ENCODE measurements at places on chromosomes 3 and 15.
A peak's percentile ranks its signal among the peaks of the same experiment; 100 is the strongest.

- DNase-seq, result no peak
Measured at GRCh38 chr3:66411961-66412887, 88.6 kb downstream of the LRIG1 start.

- DNase-seq, result peak; percentile 32
Measured at GRCh38 chr15:85282504-85283115, 97.8 kb upstream of the AKAP13 start.

GRCh38 chr15:84741121-84741520, 7.3 kb upstream of the ZNF592 start:
- DNase-seq, result no peak

- peak; percentile 53 for DNase-seq
Measured at GRCh38 chr3:99319450-99319849, 318.9 kb upstream of the COL8A1 start.

- DNase-seq, result no peak
Measured at GRCh38 chr3:124033360-124034015, 41.6 kb upstream of the ROPN1 start.

- DNase-seq, result no peak
Measured at GRCh38 chr15:52486003-52486996, 42.4 kb downstream of the MYO5A start.

GRCh38 chr3:55571913-55572312, 84.8 kb upstream of the WNT5A start:
- DNase-seq, result no peak

- DNase-seq, result no peak
Measured at GRCh38 chr3:150006794-150007193, 36.1 kb upstream of the PFN2 start.

DNA sequence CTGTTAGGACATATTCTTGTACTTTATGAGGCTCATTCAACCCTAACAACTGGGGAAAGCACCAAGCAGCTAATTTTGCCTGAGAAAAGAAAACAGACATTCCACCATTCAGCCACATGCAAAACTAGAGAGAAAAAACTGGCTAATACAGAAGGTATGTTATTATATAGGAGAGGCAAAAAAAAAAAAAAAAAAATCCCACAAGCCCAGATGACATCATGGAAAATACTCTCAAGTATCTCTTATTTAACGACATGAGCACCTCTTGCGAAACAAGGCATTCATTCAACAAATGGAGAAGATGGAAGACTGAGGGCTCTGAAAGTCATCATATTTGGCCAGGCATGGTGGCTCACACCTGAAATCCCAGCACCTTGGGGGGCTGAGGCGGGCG, 61.5 kb downstream of the PRICKLE2 start:
- DNase-seq, result peak; percentile 85

- peak; percentile 49 for DNase-seq
Measured at GRCh38 chr3:4720316-4721075, 227.3 kb downstream of the ITPR1 start.

DNA sequence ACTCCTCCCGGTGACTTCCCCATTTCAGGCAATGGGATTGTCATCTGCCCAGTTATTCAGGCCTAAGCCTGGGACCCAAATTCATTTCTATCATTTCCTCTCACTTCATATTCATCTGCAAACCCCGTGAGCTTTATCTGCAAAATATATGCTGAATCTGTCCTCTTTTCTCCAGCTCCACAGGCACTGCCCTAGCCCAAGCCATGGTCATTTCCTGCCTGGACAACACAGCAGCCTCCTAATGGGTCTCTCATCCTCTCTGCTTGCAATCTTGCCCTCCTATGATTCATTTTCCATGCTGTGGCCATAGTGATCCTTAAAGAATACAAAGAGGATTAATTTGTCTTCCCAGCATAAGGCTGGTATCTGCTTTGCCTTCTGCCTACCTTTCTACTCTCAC, 6.1 kb downstream of the RBP2 start:
- DNase-seq, result no peak

- DNase-seq, result no peak
Measured at GRCh38 chr3:102614021-102614569, 179.3 kb downstream of the ZPLD1 start.

DNA sequence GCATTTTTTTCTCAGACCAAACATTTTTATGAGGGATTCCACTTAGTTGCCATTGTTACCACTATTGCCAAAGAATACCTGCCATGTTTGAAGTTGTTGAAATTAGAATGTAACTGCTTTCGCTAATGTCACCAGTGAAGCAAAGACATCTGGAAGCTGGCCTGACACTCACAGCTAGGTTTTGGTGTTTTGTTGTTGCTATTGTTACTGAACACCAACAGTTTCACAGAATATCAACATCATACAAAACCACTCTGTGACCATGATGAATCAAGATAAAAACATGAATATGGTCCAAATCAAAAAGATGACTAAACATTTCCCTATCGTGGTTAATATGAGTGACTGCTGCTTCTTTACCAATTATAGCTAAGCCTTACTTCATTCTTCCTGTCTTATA, 6.9 kb upstream of the CFAP20DC start:
- DNase-seq, result peak; percentile 39

GRCh38 chr3:133509488-133509887, 64.0 kb upstream of the CDV3 start:
- no peak for DNase-seq

- DNase-seq, result no peak
Measured at GRCh38 chr3:191401775-191402357, 59.1 kb upstream of the PYDC2 start.

DNA sequence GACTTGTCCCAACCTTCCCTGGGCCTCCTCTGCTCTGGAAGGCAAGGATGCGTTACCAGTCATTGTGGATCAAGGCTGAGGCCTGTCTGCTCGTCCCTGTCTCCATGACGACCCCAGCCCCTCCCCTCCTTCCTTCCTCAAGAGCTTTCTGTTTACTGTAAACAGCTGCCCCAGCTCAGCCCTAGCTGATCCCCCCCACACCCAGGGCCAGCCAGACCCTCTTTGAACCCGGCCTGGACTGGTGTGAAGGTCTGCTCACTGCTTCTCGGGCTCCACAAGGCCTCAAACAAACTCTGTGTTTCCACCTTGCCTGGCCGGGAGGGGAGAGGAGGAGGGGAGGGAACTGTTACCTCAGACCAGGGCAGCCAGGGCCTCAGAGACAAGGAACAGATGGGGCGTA, 16.9 kb downstream of the VPS18 start:
- DNase-seq, result no peak

- no peak for DNase-seq
Measured at GRCh38 chr3:17074559-17074958, 189.8 kb downstream of the PLCL2 start.

DNA sequence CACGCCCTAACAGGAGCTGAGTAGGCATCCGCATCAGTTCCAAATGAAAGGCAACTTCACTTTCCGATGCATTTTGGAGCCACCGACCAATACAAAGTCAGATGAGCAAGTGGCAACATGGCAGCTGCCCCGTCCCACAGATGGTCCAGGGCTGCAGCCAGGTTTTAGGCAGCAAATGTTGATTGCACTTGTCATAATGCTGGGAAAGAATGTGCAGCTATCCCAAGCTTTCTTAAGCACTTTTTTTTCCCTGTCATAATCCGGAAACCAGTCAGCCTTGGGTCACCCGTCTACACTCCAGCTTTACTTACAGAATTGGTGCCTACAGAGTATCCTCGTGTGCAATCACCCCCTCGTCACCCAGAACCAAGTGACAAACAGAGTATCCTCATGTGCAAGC, 147.7 kb downstream of the CHSY1 start:
- DNase-seq, result no peak

DNA sequence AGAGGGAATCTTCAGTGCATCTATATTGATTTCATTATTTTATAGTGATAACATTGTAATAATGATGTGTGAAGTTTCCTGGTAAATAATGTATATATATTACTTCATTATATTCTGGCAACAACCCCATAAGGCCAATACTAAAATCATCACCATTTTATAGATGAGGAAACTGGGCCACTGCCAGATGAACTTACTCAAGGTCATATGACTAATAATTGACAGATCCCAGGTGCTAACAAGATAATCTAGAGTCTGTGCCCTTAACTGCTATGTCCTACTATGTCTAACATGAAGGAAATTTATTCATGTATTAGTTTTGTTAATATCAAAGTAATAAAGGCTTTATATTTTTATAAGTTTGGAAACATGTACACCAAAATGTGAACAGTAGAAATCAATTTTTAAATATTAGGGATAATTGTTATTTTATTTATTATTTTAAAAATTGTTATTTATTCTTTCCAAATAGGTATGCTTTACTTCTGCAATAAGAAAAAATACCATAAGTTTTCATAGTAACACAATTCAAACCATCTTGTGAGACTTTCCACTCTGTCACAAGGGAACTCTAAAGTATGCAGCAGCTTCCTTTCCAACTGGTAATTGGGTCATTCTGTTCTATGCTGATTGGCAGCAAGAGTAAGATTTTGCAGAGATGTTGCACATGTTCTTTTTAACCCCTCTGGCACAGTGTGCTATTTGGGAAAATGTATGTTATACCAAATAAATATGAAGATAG, 90.8 kb upstream of the CMC1 start:
- DNase-seq, result no peak

GRCh38 chr15:41309226-41309905, 23.0 kb downstream of the OIP5 start:
- DNase-seq, result no peak

DNA sequence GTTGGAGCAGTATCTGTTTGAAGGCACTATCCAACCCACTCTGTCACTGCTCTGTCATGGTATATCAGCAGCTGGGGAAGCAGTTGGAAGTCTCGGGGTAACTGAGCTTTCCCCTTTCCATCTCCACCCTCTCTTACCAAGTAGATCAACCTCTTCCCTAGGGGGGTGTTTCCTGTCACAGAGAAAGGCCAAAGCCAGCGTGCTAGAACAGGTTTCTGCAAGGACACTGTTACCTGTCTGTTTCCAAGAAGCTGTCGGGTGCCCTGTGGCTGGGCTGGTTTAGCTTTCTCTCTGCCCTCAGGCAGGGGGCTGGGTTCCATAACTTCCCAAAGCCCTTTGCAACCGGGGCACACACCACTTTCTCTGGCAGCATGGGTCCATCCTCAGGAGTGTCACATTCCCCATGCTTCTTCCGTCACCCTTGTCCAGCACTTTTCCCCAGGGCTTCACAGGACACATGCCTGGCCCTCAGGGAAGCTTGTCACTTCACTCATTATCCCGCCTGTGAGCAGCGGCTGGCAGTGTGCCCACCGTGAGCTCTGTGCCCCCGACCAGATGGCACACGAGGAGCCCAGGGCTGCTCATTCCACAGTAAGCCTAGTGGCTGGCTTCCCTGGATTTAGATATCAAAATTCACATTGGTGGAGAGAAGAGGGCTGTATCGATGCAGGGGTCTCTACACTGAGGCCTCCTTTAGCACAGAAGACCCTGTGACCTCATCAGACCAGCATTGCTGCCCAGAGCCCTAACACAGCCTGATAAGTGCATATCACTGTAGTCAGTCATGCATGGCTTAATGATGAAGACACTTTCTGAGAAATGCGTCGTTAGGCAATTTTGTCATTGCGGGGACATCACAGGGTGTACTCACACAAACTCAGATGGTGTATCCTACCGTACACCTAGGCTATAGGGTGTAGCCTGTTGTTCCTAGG, 205.8 kb downstream of the SLCO3A1 start:
- DNase-seq, result no peak

- no peak for DNase-seq
Measured at GRCh38 chr3:87398168-87398801, 121.9 kb upstream of the POU1F1 start.

GRCh38 chr3:53486961-53487654, 7.3 kb upstream of the CACNA1D start:
- no peak for DNase-seq

- no peak for DNase-seq
Measured at GRCh38 chr3:130757611-130758150, 11.1 kb upstream of the PIK3R4 start.

DNA sequence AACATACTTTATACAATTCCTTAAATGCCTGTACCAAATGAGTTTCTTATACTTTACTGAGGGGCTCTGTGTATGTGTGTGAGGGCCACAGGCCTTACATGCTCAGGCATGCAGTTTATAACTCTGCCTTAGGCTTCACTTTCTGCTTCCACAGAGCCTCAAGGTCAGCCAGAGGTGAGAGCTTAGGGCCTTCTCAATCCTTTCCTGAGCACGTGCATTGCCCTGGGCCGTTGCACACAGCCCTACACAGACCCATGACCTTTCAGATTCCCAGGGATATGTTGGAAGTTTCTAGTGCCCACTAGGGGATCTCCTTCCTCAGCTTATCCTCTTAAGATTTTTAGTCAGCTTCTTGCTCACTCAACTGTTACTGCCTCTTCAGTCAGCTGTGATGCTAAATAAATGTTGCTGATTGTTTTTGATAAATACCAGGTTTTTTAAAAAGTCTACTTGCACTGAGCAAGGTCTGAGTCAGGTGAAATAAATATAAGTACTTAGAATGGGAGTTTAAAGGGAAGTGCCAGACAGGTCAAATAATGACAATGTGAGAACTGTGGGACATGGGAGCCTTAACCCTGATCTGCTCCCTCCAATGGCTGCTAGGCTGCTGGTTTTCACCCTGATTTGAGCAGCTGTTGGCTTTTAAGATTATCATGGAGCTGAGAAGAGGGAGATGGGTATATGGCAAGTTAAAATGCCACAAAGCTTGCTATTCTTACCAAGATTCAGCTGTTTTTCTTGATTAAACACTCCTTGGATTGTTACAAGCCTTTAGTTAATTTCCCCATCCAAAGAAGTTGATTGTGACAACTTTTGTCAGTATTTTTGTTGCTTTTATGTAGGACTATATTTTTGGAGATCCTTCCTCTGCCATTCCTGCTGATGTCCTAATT, 169.5 kb downstream of the PLD1 start:
- DNase-seq, result no peak

DNA sequence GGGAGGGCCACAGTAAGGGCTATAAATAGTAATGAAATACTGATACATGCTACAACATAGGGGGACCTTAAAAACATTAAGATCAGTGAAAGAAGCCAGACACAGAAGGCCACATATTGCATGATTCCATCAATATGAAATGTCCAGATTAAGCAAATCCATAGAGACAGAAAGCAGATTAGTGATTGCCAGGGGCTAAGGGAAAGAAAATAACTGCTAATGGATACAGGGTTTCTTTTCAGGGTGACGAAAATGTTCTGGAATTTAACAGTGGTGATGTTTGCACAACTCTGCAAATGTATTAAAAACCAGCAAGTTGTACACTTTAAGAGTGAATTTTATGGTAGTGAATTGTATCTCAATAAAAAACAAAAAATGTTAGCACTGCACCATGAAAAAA, 37.0 kb downstream of the PIK3R4 start:
- DNase-seq, result no peak

GRCh38 chr3:178184833-178185232, 351.4 kb upstream of the KCNMB2 start:
- DNase-seq, result no peak

GRCh38 chr3:135097276-135097946, 302.4 kb downstream of the EPHB1 start:
- no peak for DNase-seq
